ENCODE measurements at places on chromosomes 1 and 21.
A peak's percentile ranks its signal among the peaks of the same experiment; 100 is the strongest.

GRCh38 chr21:39666026-39666425, 53.3 kb downstream of the B3GALT5 start:
- DNase-seq, result no peak

GRCh38 chr1:234934611-234935033, 194.0 kb downstream of the TOMM20 start:
- DNase-seq, result peak; percentile 61

DNA sequence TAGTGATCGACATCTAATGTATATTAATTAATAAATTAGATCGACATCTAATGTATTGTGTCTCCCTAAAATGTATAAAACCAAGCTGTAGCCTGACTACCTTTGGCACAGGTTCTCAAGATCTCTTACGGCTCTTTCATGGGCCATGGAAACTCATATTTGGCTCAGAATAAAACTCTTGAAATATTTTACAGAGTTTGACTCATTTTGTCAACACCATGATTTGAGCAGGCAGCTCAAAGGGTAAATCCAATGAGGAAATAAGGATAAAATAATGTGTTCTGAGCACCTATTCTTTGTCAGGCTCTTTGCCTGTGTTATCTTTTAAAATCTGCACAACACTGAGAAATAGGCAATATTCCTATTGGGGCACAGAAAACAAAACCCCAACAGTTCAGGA, 223.4 kb upstream of the DUSP10 start:
- no peak for DNase-seq

DNA sequence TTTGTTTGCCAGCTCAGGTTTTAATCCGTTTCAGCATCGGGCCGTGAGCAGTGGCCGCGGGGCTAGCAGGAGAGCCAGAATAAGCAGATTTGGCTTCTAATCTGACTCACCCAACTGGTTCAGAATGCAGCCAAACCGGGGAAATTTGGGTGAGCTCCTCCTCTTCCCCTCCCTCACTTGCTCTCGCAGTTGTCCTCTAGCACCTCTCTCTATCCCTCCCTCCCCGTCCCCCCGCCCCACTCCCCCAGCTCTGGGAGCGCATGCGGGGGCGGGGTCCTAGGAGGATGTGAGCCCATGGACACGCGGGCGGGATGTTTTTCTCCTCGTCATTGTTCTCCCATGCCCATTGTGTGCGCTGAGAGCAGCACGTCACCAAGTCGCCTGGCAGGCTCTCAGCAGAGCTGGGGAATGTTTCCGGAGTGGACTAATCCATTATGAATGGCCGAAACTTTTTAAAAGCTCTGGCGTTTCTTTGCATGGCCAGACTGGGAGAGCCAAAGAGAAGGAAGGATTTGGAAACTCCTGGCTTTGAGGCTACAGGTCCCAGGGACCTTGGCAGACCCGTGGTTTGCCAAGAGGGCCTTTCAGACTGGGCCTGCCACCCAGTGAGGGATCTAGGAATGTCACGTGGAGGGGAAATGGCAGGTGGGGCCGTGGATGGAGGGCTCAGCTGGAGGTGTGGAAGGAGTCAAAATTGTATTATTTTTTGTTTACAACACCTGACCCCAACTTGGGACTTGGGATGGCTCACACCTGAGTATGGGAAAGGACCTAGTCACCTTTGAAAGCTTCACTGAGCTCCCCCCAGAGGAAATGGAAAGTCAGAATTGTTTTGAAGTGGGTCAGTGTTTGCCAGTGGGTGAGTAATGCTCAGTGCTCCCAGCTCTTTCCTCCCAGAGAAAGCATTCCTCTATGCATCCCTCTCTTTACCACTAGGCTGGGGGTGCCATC, 39.2 kb downstream of the CDK18 start:
- DNase-seq, result peak; percentile 38

- DNase-seq, result peak; percentile 86
These were observed 2.2 kb upstream of the VPS45 start for GRCh38 chr1:150065184-150065871.

- DNase-seq, result no peak
These were observed 205.1 kb downstream of the PTGER3 start for GRCh38 chr1:70842562-70842961.

DNA sequence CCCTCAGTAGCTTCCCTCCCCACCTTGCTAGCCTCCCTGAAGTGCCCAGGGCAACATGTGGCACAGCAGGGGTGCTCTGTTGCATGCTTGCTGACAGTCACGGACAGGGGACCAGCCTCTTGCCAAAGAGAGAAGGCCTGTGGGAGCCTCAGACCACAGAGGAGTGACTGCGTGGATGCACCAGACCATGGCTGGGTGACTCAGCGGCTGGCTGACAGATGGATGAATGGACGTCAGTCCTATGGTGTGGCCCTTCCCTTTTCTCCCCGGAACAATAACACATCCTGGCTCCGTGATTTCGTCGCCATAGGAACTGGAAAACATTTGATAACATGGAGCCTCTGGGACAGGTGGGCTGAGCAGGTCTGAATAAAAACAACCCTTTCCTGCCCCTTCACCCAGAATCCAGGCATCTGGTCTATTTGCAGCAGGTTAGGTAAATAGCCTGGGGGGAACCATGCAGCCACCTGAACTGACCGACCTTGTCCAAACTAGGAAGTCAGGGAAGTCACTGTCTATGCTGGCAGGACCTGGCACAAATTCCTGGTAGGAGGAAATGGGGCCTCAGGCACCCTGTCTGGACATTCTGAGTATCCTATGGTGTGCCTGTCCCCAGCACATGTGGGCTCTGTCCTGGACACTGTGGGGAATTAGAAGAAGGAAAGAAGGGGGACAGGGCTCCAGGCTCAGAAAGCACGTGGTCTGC, 53.3 kb downstream of the NENF start:
- DNase-seq, result no peak

GRCh38 chr1:174914991-174915390, 84.8 kb upstream of the CACYBP start:
- no peak for DNase-seq

DNA sequence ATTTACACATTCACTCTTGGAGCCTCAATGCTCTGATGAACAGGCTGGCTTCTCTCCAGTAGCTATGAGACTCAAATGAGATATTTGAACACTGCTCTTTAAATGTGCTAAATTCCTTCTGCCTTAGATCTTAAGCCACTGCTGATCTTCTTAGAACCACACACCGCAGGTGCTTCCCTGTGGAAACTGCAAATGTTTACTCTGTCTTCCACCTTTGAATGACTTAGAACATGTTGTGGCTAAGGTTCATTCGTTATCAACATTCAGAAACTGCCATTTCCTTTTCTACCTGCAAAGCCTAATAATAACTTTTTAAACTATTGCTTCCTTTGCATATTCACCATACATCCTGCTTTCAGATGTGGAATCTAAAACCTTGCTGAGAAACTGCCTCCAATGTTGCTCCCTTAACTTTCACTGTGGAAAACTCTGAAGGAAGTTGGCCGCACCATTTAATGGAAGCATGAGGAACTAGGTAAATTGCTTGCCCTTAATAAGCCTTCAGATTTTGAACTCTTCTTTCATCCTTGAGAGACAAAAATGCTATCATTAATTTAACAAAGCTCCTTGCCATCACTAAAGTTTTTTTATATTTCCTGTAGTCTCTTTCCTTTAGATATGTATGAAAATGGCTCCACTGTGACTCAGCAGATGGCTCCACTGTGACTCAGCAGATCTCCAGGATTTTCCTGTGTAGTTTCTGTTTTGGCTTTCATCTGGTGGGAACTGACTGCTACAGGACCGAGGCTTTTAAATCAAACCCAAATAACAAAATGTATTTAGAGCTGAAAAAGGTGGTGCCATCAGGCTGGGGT, 143.8 kb downstream of the TNFSF18 start:
- peak; percentile 41 for DNase-seq

GRCh38 chr21:45836694-45837670, 144.6 kb upstream of the COL6A1 start:
- DNase-seq, result no peak

GRCh38 chr1:1625404-1625775, 6.6 kb upstream of the MMP23B start:
- DNase-seq, result no peak

DNA sequence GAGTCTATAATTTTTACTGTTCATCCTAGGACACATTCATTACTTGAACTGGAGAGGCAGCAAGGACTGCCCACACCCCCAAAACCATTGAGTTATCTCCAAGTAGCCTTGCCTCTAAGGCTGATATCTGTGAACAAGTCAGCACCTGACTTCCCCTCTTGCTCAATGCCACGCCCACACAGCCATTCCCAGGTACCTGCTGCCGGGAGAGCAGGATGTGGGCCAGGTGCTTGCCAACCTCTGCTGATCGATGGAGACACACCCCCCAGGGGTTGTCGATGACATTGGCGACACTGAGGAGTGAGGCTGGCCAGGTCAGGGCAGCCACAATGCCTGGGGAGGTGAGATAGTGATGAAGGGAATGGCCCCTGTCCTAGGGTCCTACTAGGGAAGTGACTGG, 60.1 kb downstream of the TMCO4 start:
- DNase-seq, result no peak

DNA sequence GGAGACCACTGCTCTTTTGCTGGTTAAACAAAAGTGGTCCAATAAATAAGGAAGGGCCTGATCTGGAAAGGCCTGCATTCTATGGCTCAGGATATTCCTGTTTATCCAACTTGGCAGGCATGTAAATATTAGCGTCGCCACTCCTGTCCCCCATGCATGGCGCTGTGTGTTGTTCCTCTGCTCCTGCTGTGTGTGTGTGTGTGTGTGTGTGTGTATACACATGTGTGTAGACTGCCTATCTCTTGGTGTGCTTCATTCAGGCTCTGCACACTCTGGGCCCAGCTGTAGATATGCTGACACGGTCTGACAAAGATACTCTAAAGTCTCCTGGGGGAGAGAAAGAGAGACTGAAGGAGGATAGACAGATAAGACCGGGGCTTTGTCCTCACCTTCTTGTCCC, 6.8 kb downstream of the LMOD1 start:
- DNase-seq, result no peak

DNA sequence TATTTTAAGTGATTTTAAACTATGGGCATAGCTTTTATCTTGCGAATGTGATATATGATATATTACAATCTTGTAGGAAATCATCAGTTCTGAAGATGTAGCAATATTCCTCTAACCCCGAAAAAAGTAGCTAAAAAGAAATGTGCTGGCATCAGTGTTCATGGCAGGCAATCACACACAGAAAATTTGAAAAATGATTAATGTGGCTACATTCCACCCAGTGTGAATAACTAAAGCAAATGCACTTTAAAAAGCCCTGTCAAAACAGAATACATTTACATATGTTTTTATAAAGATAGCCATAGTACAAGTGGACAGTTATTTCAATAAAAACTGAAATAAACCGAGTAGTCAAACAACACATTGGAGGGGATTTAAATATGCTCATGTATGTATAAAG, 260.2 kb downstream of the HHAT start:
- no peak for DNase-seq

GRCh38 chr1:201565024-201565730, 26.2 kb downstream of the NAV1 start:
- peak; percentile 96 for DNase-seq

GRCh38 chr21:42671778-42672593, 18.6 kb downstream of the PDE9A start:
- no peak for DNase-seq

DNA sequence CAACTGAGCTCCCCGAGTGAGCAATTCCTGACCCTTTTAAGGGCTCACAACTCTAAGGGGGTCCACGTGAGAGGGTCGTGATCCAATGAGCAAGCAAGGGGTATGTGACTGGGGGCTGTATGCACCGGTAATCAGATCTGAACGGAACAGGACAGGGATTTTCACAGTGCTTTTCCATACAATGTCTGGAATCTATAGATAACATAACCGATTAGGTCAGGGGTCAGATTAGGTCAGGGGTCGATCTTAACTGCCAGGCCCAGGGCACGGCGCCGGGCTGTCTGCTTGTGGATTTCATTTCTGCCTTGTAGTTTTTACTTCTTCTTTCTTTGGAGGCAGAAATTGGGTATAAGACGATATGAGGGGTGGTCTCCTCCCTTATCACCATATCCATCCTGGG, 30.7 kb upstream of the OPRD1 start:
- DNase-seq, result no peak

DNA sequence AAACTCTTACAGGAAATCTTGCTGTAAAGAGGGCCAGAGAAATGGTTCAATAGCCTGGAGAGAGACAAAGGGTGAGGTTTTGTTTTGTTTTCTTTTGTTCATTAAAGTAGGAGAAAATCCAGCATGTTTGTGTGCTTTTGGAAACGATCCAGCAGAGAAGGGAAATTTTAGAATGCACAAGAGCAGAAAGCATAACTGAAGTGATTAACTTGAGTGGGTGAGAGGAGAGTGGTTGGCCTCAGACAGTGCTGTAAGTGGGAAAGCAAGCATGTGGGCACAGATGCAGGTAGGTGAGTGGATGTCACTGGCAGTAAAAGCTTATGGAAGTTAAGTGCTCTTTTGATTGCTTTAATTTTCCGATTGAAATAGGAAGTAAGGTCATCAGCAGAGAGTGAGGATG, 50.2 kb downstream of the EEIG2 start:
- no peak for DNase-seq

- DNase-seq, result no peak
These were observed 23.3 kb upstream of the CASQ2 start for GRCh38 chr1:115791816-115792215.

DNA sequence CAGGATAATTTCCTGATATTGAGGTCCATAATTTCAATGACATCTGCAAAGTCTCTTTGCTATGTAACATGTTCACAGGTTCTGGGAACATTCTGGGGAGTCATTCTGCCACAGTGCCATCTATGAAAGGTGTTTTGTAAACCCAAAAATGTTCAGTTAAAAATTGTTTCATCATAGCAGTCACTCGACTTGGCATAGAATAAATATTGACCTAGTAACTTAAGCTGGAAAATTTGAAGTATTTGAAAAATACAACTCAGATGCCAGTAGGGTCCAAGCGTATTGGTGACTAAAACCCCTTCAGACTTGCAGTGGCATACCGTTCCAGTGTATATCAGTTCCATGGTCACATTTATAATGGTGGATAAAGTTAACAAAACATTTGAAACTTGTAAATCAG, 6.8 kb downstream of the DESI2 start:
- DNase-seq, result no peak

- DNase-seq, result no peak
These were observed 359.3 kb downstream of the SMYD3 start for GRCh38 chr1:246147524-246148461.

DNA sequence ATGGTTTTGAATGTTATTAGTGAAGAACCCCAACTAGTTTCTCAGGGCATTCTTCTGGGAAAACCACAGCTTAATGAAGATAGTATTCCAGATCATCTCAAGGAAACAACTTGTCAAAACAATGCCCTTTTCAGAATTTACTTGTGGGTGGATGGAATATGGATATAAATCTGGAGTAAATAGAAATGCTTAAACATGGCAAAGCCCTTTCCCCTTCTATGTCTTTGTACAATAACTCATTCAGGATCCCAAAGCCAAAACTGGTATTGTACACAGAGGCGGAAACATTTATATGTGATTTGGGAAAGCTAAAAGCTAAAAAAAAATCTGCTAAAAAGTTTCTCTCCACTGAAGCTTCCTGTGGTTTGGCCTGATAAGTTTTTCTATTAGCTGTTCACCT, 55.5 kb upstream of the RGS5 start:
- peak; percentile 65 for DNase-seq

Measured in foreskin melanocyte (primary cell).